ENCODE measurements at places on chromosomes 11 and 22. TPM values are rescaled to one million over a fixed set of nuclear protein-coding genes. Genes with fewer than 3 reads are reported as not detected.

DNA sequence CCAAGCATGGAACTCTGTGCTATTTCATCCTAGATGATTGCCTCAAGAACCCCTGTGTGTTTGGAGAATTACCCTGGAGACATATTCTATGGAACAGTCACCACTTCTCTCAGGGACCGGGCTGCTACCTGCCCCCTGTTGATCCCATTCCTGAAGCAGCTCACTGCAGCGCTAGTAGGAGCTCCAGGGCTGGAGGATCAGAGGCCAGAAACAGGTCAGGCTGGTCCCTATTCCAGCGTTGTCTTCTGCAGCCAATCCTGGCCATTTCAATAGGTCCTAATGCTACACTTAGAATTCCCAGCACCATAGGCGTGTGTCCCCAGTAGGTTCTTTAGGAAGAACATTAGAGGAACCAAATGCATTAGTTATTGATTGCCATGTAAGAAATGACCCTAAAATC lies 48.9 kb downstream of the BTG4 start:
- H3K4me3 ChIP-seq, result no peak overlapping the region
- H3K27me3 ChIP-seq, result no peaks in the 10 kb centered on the region
- no peaks in the 10 kb centered on the region for H3K36me3 ChIP-seq
- no peak for DNase-seq
- no peak overlapping the region for H3K27ac ChIP-seq

DNA sequence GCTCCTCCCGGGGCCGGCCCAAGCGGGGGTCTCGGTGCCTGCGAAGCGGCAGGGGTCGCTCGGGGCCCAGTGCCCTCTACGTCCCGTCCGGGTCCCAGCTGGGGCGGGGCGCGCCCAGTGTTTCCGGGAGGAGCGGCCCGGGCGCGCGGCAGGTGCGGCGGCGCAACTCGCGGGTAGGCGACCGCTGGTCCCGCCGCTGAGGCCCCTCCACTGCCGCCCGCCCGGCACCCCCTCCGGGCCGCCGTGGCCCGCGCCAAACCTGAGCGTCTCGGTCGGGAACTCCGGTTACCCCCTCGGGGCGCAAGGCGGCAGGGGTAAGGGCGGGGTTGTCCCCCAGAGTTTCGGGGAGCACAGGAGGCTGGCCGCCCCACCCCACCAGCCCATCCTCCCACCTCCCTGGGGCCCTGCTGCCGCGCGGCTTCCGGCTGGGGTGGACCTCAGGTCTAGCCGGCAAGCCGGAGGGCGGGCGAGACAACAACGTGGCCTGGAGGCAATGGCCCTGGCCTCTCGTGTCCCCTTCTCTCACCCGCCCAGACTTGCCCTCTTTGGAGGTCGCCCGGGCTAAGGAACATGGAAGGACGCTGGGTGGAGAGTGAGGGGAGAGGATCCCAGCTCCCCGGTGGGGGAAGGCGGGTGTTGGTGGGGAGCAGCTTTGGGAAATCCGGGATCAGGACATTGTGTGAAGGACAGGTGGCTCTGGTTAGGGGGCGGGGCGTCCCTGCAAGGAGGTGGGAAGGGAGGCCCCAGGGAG lies 398 bp upstream of the CRACR2B start:
- H3K36me3 ChIP-seq, result peaks cover 6% of the 10 kb centered on the region
- peaks cover 57% of the 10 kb centered on the region for H3K4me1 ChIP-seq
- peaks cover 19% of the 10 kb centered on the region for H3K27me3 ChIP-seq
- DNase-seq, result no peak
- H3K4me3 ChIP-seq, result peak overlapping the region; percentile 23
- no peak overlapping the region for H3K27ac ChIP-seq

DNA sequence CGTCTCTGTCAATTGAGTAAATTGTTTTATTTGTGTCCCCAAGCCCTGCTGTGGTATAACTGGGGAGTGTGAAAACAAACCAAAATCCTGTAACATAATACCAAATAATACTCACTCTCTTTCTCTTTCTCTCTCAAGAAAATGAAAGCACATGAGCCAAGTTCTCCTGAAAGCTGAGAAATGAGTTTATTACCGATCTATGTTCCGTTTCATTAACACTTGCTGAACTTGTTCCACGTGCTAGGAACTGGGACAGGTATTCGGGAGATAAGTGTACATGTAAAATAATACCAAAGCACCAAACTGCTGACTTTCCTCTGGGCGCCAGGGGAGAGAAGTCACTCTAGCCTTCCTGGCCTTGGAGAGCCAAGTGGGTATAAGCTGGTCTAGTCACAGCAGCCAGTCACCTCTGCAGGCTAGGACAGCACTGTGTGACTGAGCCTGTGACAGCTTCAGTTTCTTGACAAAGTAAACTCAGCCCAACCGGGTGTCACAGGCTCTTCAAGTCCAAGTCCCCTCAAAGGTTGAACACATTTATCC lies 23.1 kb downstream of the CD6 start:
- no peaks in the 10 kb centered on the region for H3K27me3 ChIP-seq
- H3K4me1 ChIP-seq, result peaks cover 23% of the 10 kb centered on the region
- peak; percentile 47 for DNase-seq
- peak overlapping the region; percentile 42 for H3K27ac ChIP-seq
- H3K36me3 ChIP-seq, result no peaks in the 10 kb centered on the region

- no peaks in the 10 kb centered on the region for H3K27me3 ChIP-seq
- DNase-seq, result no peak
- no peak overlapping the region for H3K4me3 ChIP-seq
- H3K4me1 ChIP-seq, result no peaks in the 10 kb centered on the region
- H3K36me3 ChIP-seq, result no peaks in the 10 kb centered on the region
Measured at GRCh38 chr11:29612423-29612822, 404.4 kb downstream of the KCNA4 start.

DNA sequence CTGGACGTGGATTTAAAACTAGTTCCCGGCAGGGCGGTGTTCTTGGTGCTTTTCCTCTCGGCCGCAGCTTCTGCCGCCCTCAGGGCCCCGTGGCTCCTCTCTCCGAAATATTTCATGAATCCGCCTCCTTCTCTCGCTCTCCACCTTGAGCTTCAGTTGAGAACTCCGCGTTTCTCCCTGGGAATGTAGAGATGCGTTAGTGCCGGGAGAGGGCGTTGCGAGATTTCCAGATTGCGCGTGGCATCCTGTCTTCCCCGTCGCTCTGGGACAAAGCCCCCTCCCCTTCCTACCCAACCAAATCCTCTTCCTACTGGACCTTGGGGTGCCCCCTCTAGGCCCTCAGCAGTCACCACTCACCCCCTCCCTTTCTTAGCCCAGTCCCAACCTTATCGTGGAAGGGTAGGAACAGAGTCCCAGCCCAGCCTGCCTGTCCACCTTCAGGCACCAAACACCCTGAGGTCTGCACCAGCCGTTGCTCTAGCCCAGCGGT lies 15.5 kb upstream of the RAC2 start:
- H3K4me3 ChIP-seq, result no peak overlapping the region
- no peaks in the 10 kb centered on the region for H3K36me3 ChIP-seq
- H3K27ac ChIP-seq, result no peak overlapping the region
- no peak for DNase-seq
- peaks cover 22% of the 10 kb centered on the region for H3K4me1 ChIP-seq

DNA sequence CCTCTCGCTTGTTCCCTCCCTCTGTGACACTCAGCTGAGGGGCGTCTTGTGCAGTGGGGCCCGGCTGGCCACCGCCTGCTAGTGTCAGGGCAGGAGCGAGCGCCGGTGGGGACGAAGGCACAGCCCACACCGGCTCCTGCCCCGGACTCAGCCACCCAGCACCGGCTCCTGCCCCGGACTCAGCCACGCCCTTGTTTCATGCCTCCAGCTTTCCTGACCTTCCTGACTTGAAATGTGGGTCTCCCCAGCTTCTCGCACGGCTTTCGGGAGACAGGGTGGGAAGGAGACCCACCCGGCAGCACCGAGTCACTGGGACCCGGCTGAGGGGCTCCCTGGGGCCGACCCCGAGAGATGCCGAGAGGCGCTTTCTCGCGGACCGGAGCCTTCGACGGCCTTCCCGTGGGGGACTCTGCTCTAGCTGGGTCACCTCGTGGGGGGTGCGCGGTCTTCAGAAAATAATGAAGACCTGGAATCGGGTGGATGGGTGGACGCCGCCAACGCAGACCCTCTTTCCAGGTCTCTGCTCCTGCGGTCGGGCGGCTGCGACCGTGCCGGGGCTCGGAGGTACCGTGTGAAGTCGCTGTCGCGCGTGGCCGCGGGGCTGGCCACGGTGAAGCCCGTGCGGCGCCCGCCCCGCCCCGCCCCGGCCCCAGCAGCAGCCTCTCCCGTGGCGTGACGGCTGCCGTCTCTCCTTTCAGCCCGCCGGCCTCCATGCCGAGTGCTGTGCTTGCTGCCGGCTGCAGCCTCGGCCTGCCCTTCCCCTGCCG lies 10.2 kb downstream of the GLB1L2 start:
- H3K27ac ChIP-seq, result no peak overlapping the region
- no peak for DNase-seq
- no peaks in the 10 kb centered on the region for H3K36me3 ChIP-seq
- no peaks in the 10 kb centered on the region for H3K27me3 ChIP-seq

DNA sequence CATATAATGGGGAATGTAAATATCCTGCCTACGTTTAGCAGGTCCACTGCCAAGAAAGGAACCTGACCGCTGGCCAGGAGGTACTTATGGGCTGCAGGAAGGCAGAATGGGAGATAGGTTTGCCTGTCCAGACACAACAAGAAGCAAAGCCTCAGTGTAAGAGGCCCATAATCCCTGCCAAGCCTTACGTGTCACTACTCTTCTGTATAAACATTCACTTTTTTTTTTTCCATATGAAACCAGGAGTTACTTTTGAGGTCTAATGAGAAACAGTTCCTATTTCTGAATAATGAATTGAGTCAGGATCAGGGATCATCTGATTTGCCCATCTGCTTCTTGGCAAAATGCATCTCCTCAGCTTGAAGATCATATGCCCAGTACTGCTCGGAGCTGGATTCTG lies 230.2 kb downstream of the NTM start:
- H3K4me3 ChIP-seq, result no peak overlapping the region
- no peaks in the 10 kb centered on the region for H3K4me1 ChIP-seq
- no peak for DNase-seq
- no peak overlapping the region for H3K27ac ChIP-seq

IGLL1 gene
- not detected for total RNA-seq

GRCh38 chr11:124483422-124483821 lies 37.9 kb upstream of the OR8B8 start:
- no peak overlapping the region for H3K4me3 ChIP-seq
- H3K27me3 ChIP-seq, result no peaks in the 10 kb centered on the region
- H3K36me3 ChIP-seq, result no peaks in the 10 kb centered on the region
- no peak overlapping the region for H3K27ac ChIP-seq
- H3K4me1 ChIP-seq, result no peaks in the 10 kb centered on the region

DNA sequence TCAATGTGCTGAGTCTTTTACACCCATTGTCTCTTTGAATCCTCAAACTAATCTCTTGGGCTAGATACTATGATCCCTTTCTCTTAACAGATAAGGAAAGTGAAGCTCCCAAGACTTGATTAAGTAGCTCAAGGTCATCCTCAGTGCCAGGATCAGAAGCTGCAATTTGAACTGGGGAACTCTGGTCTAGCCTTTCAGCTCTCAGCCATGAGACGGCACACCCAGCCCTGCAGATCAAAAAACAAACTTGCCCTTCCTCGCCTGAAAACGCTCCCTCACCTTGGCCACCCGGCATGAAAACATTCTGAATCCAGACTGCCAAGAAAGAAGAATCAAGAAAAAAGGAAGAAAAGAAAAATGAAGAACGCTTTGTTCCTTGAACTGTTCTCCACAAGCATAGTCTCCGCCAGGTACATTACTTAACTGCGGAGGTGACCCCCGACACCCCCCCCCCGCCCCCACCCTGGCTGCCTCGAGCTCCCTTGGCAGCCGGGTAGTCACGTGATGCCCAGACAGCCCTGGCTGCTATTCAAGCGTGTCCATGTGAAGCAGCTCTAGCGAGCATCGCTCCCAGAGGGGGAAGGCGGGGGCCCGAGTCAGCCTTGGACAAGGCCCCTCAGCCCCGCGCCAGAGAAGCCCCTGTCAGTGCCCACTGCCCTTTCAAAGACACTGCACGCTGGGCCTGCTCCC lies 451.2 kb downstream of the MIAT start:
- H3K4me3 ChIP-seq, result no peak overlapping the region
- H3K27me3 ChIP-seq, result no peaks in the 10 kb centered on the region
- H3K27ac ChIP-seq, result no peak overlapping the region
- no peak for DNase-seq
